ENCODE measurements at places on chromosomes 13 and 19.

GRCh38 chr19:51566489-51567100, 4.5 kb upstream of the ZNF175 start:
- DNase-seq, result no peak

GRCh38 chr13:50074843-50075242, 59.6 kb downstream of the KCNRG start:
- DNase-seq, result no peak

GRCh38 chr13:88656751-88657150, 985.6 kb downstream of the SLITRK5 start:
- DNase-seq, result no peak

GRCh38 chr13:23833733-23834611, 55.2 kb downstream of the MIPEP start:
- no peak for DNase-seq

- DNase-seq, result no peak
Measured at GRCh38 chr19:36266375-36266961, 51.6 kb downstream of the ZNF146 start.

- DNase-seq, result no peak
Measured at GRCh38 chr13:84609716-84610115, 727.4 kb upstream of the SLITRK1 start.

GRCh38 chr19:38848299-38849146, 1.3 kb downstream of the HNRNPL start:
- no peak for DNase-seq

All from frontal cortex (tissue), 4 donors.